ENCODE measurements at places on chromosomes 2 and 18. TPM values are rescaled to one million over a fixed set of nuclear protein-coding genes. Genes with fewer than 3 reads are reported as not detected.

- DNase-seq = no peak
These were observed 406.3 kb upstream of the TRIB2 start for GRCh38 chr2:12310399-12310798.

The TYW5 gene
- total RNA-seq = 11.0 TPM

DNA sequence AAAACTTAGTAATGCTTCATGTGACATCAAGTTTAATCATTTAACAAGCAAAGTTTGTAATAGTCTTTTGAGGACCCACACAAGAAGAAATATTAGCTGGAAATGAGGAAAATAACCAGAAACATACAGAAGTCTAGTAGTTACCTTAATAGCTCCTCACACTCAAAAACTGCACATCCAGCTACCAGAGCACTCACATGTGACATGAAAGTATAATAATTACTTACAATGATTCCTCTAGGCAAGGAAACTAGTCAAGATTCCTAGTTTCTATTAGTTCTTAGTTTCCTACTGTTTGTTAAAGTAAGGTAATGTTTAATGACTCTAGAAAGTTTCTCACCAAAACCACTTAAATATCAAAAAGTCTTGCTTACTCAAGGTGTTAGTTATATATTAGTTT, 335.8 kb downstream of the RAD51AP2 start:
- DNase-seq = no peak

- DNase-seq = no peak
These were observed 71.0 kb downstream of the EVA1A start for GRCh38 chr2:75489721-75490120.

DNA sequence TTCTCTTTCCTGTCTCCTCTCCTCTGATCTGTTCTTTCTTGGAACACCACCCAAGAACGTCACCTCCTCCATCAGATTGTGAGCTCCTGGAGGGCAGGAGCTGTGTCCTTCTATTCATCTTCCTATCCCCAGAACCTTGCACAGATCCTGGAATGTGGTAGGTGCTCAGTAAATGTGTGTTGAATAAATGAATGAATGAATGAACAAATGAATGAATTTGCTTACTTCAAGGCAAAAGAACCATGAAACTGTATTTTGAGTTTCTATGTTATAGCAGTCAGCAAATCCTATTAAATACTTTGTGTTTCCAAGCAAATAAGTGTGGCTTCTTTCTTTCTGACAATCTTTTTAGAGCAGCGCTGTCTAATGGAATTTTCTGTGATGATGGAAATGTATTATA, 14.8 kb downstream of the FABP1 start:
- no peak for DNase-seq

The TXNDC2 gene
- 0.39 TPM for total RNA-seq

The MYL1 gene
- not detected for total RNA-seq

DNA sequence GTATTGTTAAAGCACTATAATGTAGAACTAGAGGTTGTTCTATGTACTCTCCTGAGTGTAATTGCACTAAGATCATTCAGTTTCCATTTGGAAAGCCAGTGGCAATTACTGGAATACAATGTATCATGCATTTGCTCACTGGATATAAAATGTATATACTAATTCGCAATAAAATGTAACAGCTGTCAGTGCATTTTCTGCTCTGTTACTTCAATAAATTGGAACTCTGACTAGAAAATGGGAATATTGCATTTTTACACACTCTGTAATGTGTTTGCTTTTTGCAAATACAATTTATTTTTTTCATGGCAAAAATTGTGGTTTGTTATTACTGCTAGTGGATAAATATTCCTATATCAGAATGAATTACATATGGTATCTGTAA, 893.8 kb upstream of the POU3F3 start:
- DNase-seq = no peak

The TEX44 gene
- total RNA-seq = not detected

GRCh38 chr2:102798181-102798580, 36.4 kb downstream of the TMEM182 start:
- DNase-seq = no peak

The SERPINB12 gene
- not detected for total RNA-seq

DNA sequence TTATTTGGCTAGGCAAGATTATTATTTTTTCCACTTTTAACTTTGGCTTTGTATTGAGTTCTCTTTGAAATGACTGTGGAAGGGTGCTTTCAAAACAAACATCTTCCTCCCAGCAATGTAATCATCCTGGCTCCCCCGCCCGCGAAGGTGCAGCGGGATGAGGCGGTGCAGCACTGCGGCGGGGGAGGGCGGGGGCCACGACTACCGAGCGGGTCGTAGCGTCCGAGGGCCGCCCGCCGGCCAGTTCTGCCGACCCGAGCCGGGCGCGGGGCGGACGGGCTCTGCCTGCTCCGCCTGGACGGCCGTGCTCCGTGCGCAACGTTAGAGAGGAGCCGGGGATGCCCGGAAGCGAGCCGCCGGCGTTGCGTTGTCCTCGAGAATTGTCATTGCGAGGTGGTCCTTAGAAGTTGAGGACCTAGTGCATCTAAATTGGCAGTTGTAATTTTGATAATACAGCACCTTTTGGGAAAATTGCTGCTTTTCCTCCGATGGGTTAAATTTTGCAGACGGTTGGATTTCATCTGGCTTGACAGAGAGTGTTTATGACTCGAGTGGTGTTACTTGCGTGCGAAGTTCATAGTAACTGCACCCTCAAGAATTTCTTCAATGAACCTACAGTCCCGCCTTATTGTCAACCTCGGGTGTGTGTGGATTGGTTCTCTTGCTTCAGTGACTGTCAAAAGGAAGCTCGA, 1.1 kb downstream of the EPC2 start:
- peak; percentile 69 for DNase-seq

The EVX2 gene
- total RNA-seq = not detected

- no peak for DNase-seq
These were observed 908 bp downstream of the ERLEC1 start for GRCh38 chr2:53787614-53788289.

DNA sequence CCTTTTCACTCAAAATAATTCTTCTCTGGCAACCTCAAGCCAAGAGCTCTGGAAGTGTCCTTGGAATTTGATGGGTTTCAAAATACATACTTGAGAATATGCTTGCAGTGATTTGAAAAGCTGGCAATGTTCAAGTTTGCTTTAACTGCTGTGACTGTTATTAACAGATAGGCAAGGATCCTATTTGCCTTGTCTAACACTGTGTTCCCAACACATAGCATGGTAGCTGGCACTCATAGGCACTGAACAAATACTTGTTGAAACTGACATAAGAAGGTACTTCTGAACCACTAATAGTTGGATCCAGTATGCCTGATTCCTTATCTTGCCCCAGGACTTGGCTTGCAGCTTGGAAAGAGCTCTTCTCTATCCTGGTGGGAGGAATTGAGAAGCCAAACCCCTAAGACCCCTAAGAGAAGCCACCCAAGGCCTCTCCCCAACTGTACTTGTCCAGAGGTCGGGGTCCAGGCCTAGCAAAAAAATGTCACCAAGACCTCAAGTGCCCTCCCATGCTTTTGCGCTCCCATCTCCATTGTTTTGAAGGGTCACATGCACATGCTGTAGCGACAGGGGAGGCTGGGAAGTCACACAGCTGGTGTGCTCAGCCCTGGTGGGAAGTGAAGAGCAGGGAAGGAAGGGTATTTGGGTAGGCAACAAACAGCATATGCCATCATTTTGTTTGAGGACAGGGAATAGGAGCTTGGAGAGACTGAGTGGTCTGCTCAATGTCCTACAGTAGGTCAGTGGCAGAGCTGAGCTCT, 118.4 kb upstream of the HAAO start:
- DNase-seq = no peak

DNA sequence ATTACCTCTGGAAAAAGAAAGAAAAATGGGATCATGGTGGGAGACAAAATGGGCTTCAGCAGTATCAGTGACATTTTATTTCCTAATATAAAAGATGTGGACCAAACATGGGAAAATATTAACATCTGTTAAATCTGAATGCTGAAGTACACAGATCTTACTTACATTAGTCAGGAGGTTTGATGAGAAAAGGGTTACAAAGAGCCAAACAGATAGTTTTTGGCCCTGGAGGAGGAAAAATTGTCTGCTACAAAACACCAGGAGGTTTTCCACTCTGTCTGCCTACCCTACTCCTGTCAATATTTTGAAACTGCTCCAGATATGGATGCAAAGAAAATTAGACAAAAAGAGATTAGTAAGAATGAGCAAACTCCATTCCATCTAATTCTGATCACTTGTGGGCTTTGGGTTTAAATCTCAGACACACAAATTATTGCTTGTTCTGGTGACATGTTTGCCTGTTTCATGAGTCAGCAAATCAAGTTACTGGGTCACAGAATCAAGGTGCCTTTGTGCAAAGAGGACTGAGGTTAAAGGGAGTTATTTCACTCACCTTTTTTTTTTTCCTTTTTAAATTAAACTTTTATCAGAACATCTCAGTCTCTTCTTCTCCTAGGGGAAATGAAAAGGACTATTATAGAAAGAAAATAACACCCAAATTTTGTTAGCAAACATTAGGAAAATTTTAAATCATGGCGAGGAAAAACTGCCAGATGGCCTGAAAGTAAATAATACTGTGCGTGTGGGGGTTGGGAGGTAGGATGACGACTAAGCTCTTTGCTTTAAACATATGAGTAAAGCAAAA, 87.0 kb upstream of the SPATS2L start:
- no peak for DNase-seq

- no peak for DNase-seq
These were observed 50.5 kb upstream of the ST8SIA3 start for GRCh38 chr18:57301573-57302559.

DNA sequence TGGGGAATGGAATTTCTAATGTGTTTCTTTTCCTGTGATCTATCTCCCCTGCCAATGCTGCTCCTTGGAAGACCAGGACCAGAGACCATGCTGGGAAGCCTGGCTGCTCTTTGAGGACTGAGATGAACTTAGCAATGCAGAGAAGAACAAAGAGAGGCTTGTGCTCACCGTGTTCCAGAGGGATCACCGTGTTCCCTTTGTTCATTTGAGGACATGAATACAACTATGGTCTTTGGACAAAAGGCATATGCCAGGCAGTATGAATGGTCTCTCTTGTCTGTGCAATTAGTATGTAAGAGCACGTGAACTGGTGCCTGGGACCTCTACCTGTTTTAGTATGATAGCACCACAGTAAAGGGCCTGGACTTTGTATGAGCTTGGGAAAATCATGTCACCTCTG, 139.9 kb downstream of the TDRD15 start:
- DNase-seq = no peak

DNA sequence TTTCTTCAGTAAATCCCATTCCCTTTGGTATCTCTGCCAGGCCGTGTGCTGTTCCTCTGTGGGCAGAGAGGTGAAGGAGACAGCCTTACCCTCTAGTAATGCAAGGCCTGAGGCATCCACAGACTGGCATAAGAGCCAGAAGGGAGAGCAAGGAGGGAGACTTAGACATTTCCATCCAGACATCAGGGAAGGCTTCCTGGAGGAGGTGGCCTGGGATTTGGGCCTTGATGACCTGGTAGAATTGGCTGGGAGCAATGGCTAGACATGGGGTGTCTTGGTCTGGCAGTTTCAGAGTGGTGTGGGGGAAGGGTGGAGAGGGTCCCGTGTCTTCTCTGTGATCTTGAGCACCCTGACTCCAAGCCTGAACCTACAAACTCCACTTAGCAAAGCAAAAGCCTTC, 81.8 kb downstream of the RHOB start:
- no peak for DNase-seq

The PRKRA gene
- 67.8 TPM for total RNA-seq

- no peak for DNase-seq
These were observed 65.0 kb upstream of the OTOF start for GRCh38 chr2:26542676-26543505.

The VWA3B gene
- not detected for total RNA-seq

- DNase-seq = no peak
These were observed 490.0 kb downstream of the TXNL1 start for GRCh38 chr18:56148373-56148772.

DNA sequence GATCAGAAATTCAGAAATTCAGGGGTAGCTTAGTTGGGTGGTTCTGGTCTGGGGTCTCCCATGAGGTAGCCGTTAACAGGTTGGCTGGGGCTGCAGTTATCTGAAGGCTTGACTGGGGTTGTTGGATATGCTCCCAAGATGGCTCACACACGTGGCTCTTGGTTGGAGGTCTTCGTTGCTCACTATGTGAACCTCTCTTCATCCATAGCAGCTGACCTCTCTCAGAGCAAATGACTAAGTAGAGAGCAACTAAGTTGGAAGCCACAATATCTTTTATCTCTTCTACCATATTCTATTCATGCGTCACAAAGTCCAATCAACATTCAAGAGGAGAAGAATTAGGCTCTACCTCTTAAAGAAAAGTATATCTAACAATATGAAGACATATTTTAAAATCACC, 38.7 kb upstream of the SERTAD2 start:
- no peak for DNase-seq
